ENCODE measurements at places on chromosomes 1 and 21.
A peak's percentile ranks its signal among the peaks of the same experiment; 100 is the strongest.

DNA sequence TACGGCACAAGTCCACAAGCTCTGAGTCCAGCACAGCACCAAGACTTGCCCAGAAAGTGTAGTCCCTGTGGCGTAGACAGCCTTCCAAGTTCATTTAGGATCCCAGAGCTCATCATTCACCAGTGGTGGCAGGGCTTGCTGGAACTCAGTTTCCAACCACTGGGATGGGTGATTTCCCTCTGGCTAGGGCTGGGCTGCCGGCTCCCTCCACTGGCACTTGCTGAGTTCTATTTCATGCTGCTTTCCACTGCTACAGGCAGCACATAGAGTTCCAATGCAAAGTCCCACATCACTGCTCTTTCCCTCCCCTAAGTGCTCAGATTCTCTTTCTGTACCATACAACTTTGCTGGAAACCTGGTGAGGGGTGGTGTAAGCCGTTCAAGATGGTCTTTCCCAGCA is 510.3 kb upstream of the TMPRSS15 start:
- no peak for DNase-seq

DNA sequence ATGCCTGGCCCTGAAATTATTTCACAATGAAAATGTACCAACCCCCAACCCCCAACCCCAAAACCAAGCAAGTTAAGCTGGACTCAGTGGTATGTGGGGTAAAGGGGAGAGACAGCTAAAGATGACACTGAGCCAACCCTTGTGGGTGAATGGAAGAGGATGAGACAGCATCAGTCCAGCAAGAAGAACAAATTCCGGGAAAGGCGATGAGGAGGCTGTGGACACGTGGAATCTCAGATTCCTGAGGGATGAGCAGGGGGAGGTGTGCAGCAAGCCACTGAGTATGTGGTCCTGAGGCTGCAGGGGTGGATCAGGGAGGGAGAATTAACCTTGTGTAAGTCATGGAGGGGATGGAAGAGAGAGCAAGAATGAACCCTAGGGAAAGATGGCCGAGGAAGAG is 14.4 kb upstream of the ZNF362 start:
- DNase-seq: no peak

- DNase-seq: no peak
Observed at GRCh38 chr1:148293651-148294050, 141.6 kb upstream of the NBPF11 start.

- DNase-seq: no peak
Observed at GRCh38 chr21:39803393-39803792, 58.4 kb downstream of the IGSF5 start.

- DNase-seq: no peak
Observed at GRCh38 chr1:154988058-154988954, 5.1 kb upstream of the LENEP start.

GRCh38 chr1:228849011-228849541 is 113.8 kb downstream of the RHOU start:
- no peak for DNase-seq

- DNase-seq: no peak
Observed at GRCh38 chr1:19034721-19035120, 78.2 kb upstream of the IFFO2 start.

DNA sequence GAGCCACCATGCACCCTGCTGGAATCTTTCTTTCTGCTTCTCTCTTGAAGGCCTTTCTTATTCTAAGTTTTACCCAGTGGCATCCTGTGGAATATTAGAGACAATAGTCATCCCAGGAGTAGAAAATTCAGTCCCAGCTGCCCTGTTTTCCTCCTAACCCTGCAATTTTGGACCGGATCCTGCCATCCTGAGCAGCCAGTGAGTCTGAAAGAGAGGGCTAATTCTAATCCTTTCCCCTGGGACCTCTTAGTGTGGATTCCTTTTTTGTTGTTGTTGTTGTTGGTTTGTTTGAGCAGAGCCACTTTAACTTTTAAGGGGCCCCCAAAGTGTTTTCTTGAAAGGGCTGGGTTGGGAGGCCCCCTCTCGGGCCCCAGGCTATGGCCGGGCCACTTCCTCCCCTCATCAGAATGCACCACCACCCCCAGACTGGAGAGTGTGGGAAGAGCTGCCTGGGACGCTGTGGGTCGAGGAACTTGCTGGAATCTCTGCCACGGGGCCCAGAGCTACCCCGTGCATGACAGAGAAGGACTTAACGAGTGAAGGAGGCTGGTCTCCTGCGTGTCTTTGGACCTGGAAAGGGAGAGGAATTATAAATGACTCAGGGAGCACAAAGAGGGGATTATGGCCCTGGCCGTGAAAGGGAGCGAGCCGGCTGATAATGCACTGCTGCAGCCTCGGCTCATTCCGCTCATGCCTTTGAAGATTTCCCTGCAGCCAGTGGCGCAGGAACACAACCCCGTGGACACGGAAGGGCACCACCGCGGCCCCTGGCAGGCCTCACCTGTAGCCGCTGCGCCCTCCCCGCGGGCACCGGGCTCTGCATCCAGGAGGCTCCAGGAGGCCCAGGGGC is 81.0 kb upstream of the AKT3 start:
- no peak for DNase-seq

GRCh38 chr1:14822493-14822892 is 224.0 kb downstream of the KAZN start:
- no peak for DNase-seq

DNA sequence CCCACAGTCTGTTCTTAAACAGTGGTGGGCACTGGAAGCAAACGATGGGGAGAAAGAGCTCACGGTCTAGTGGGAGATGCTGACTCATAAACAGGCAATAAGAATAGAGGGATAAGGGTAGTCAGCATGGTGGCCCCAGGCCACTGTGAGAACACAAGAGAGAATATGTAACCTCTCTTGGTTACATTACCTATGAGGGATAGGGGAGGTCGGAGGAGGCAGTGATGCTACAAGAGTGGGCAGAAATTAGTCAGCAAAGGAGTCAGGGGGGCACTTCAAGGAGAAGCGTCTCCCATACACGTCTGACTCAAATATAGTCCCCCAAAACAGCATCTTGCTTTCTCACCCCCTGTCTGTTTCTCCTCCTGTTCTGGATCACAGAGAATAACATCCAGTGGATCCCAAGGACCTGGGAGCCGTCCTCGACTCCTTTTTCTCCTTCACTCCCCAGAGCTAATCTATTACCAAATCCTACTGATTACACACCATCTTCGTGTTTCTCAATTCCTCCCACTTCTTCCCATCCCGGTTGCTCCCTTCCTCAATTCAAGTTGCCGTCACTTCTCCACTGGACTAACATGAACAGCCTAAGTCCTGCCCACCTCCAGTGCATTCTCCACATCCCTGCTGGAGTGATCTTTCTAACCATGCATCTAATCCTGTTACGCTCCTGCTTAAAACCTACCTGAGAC is 2.1 kb downstream of the SLAMF8 start:
- DNase-seq: no peak

GRCh38 chr1:2523191-2523890 is 3.1 kb downstream of the PANK4 start:
- DNase-seq: no peak

DNA sequence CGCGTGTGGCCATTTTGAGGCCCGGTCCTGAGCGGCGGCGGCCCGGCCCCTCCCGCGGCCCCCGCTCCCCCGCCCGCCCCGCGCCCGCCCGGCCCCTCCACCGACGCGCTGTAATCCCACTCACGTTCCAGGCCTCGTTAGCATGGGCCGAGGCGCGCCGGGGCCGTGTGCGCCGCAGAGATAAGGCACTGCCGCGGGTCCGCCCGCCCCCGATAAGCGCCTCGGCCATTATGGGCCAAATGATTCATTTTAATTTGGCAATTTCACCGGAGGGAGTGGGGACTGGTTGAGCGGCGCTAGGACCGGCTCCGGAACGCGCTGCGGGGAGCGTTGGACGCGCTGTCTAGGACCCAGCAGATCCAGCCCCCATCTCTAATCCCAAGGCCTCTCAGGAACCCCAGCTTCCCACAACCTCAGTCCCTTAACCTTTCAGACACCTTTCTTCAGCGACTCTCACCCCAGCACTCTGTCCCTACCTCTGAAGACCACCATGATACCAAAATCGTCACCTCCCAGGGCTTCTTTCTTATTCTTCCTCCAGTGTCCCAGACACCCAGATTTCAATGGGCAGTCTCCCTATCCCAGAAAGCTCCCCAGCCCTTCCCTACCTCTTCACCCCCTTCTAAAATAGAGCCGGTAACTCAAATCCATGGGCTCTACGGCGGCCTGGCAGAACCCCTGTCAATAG is at the start of gene TAL1:
Gene TAL1 (minus strand): TSS at position 39 of the 688 bp plus-strand sequence. CDS start 6,337 bp downstream, outside the sequence.
- no peak for DNase-seq

- no peak for DNase-seq
Observed at GRCh38 chr1:241606544-241606943, 33.6 kb downstream of the CHML start.

DNA sequence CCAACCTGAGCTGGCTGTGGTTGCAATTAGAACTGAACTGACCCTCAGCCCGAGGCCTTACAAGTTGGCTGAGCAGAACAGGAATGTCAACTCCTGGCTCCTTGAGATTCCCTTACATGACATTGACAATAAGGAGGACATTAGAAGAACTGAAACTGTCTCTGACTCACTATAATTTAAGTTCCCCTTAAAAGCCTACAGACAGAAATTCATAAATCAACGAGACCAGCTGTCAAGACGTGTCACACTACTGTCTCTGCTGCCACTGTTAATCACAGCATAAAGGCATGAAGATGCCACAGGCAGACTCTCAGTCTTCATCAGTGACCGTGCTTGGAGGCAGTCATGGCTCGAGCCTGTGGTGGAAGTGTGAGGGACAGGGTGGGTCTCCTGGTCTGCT is 168.8 kb downstream of the GABPA start:
- no peak for DNase-seq

DNA sequence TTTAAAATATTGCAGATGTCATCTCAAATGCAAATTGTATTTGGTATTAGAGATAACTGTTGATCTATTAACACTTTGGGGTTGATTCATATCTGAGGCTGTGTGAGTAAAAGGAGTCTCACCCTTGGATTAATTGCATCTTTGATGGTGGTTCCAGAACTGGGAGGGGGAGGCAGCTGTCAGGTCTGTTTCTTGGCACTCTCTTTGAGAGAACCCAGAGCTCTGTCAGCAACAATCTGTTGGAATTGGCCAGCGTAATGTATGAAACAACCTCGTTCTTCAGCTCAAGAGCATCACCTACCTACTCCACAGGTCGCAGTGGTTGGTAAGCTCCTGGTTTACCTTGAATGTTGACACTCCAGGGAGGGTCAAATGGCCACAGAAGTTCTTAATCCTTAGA is 424.1 kb downstream of the CAMTA1 start:
- no peak for DNase-seq

DNA sequence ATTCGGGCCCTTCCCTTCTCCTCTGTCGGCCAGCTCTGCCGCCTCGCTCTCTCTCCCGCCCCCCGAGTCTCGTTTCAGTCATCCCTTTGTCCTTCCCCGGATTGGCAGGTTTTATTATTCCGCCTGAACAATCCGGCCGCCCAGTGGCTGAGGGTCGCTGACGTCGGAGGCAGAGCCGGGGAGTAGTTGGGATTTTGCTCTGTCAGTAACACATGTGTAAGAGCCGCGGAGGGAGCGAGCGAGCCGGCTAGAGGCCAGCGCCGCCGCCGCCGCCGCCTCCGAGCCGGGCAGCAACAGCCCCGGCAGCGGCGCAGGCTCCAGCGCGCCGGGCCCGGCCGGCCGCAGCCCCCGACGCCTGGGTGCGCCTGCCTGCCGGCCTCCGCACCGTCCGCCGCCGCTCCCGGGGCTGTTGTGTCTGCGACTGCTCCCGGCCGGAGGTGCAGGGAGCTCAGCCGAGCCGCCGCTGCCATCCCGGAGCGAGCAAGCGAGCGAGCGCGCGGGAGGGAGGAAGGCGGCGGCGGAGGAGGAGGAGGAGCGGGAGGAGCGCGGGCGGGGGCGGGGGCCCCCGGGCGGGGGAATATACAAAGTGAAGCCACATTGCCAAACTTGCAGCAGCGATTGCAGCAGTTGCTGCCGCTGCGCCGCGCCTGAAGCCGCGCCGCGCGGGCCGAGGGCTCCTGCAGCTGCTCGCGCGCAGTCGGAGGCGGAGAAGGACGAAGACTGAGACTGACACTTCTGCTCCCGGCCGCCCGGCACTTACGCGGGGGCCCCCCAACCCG is at the start of gene LMO4:
Gene LMO4 (plus strand): TSS at position 609 of the 779 bp plus-strand sequence. CDS start 3,136 bp downstream, outside the sequence.
- DNase-seq: peak; percentile 95

DNA sequence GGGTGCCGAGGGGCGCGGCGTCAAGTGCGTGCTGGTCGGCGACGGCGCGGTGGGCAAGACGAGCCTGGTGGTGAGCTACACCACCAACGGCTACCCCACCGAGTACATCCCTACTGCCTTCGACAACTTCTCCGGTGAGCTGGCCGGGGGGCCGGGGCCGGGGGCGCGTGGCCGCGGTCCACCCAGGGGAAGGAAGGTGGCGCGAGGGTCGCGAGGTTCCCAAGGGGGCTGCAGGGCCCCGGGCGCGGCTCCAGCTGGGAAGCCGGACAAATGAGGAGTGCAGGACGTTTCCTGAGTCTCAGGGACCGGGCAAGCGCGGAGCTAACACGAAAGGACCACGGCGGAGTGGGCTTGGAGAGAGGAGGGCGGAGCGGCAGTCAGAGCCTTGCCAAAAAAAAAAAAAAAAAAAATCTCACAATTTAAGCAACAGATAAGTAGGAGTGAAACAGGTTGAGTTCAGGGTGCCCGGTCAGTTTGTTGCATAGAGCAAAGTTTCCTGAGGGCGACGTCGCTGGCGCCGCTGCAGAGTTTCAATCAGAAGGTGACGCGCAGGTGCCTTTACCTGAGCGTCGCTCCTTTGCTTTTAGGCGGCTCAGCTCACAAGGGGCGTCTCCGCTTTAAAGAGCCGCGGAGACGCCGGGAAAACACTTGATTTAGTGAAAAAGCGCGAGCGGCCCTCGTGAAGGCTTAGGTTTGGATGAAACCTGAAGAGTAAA is 750 bp downstream of the RHOU start:
- no peak for DNase-seq

DNA sequence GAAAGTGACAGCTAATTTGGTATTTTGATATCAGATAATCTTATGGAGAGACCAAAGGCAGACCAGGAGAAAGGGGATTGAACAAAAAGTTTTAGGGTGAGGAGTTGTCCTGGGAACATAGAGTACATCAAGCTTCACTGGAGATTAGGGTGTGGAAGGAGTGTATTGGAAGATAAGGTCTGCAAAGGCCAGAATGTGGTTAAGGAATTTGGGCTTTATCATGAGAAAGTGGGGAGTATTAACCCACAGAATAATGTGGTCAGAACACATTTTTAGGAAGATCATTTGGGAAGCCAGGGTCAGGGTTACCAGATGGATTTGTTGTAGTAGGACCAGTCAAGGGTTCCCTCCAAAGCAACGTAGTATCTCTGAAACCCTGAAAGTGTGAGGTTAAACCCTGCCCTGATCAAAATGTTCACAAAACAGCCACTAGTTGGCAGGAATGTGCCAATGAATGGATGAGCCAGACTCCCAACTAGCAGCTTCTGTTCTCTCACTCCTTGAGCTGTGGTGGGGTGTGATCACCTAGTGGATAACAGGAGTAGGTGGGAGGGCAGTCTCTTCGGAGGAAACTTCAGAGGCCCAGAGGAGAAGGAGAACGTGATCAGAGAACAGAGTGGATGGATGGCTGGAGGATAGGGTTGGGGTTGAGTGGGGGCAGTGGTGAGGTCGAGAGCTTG is 35.8 kb downstream of the SLC2A1 start:
- no peak for DNase-seq

GRCh38 chr1:243268751-243269460 is 13.1 kb downstream of the SDCCAG8 start:
- DNase-seq: no peak

- no peak for DNase-seq
Observed at GRCh38 chr1:46533179-46533864, 18.1 kb downstream of the KNCN start.

GRCh38 chr1:232468249-232468648 is 161.7 kb downstream of the SIPA1L2 start:
- no peak for DNase-seq

- no peak for DNase-seq
Observed at GRCh38 chr1:15249081-15249480, 2.1 kb downstream of the FHAD1 start.

- DNase-seq: no peak
Observed at GRCh38 chr1:112826217-112826944, 111.2 kb upstream of the PPM1J start.

Data from skeletal muscle cell (primary cell).